ENCODE measurements at places on chromosomes 12 and 14.
A peak's percentile ranks its signal among the peaks of the same experiment; 100 is the strongest.

GRCh38 chr12:68178184-68178583 lies 18.6 kb upstream of the IFNG start:
- DNase-seq = no peak

- peak; percentile 5 for DNase-seq
Observed at GRCh38 chr14:105047283-105048016, 17.8 kb downstream of the GPR132 start.

DNA sequence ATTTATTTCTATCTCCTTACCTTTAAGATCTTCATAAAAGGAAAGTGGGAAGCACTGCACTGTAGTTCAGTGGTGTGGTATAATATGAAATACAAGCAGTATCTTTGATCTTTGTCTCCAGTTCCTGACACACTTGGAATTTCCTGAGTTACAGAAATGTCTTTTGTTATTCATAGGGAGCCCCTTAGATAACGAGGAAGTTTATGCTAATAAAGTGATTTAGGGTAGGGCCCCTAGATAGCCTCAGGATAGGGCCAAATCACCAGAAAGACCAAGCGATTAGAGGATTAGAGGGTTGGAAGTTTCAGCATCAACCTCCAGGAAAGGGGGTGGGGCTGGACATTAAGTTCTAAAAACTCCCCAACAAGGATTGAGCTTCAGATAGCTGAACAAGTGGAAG lies 29.9 kb upstream of the DDHD1 start:
- no peak for DNase-seq

- DNase-seq = no peak
Observed at GRCh38 chr14:52974406-52974805, 23.6 kb upstream of the FERMT2 start.

GRCh38 chr14:100032738-100033137 lies 32.5 kb upstream of the EVL start:
- no peak for DNase-seq

DNA sequence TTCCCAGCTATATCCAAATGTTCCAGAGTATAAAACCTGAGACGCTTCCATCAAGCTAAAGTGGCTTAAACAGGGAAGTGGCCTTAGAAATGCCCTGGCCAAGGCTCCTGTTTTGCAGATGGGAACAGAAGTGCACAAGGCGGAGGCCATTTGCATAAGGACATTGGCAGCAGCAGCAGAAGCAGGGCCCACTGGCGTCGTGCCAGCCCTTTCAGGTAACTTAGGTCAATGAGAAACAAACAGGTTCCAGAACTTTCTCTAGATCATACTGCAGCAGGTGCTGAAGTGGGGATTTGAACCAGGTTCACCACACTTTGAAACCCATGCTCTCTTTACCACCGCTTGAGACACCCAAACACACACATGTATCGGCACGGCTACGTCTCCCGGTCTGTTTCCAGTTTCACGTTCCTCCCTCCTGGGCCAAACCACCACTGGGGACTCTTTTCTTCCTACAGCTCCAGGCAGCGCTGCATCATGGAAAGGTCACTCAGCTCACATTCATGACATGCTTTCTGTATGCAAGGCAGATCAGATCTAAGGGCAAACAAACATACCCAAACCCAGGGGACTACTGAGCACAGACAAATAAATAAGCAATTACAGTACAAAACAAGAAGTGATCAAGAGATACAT lies 46.0 kb upstream of the PLEKHG6 start:
- DNase-seq = no peak

GRCh38 chr12:11651785-11652184 lies 2.3 kb downstream of the ETV6 start:
- DNase-seq = no peak

- peak; percentile 61 for DNase-seq
Observed at GRCh38 chr12:4164559-4165558, 108.7 kb upstream of the CCND2 start.

- DNase-seq = peak; percentile 86
Observed at GRCh38 chr12:13573698-13574321, 377.3 kb downstream of the EMP1 start.

DNA sequence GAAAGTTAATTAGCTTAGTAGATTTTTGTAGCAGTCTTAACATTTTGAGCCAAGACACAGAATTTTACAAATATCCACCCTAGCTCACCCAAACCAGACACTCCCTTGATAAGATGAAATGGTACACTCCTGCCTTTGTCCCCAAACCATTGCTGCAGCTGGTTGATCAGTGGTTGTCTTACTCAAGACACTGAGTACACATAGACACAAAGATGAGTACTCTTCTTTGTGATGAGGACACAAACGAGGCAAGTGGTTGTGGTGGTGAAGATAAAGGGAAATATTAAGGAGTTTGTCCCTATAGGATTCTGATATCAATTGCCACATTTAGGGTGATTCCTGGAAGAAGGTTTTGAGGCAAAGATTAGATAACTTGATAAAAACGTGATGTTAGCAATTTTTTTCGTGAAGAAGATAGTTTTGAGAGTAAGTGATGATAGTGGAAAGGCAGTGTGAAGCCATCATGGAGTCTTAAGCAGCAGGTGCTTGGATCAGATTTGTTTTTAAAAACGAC lies 21.4 kb upstream of the ATP2B1 start:
- no peak for DNase-seq

- no peak for DNase-seq
Observed at GRCh38 chr14:77470224-77470870, 12.5 kb downstream of the AHSA1 start.

- DNase-seq = no peak
Observed at GRCh38 chr14:100165831-100166440, 6.5 kb upstream of the DEGS2 start.

DNA sequence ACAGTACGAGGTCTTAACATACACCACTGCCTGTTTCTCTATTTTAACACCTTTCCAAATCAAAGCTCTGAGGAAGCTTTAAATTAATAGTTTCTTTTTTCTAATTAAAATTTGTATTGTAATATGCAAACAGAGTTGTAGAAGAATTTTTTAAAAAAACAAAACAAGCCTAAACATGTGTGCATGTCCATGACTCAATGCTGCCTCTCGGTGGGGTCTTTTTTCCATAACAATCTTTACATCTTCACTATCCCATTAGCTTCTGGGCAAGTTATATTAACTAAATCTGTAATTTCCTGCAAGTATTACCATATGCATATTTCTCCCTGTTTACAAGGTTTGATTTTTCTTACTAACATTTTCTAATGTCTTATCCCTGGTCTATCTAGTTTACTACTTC lies 143.9 kb upstream of the NAV3 start:
- DNase-seq = no peak

DNA sequence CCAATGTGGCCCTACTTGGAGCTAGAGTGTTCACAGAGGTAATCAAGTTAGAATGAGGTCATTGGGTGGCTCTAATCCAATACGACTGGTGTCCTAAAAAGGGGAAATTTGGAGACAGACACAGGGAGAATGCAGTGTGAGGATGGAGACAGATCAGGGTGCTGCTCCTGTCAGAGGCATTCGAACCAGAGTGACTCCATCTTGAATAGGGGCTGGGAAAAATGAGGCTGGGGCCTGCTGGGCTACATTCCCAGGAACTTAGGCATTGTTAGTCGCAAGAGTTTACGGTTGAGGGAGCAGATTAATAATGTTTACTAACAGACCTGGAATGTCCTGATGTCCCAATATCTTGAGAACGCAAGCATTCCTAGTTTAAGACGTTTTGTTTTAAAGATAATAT lies 20.2 kb downstream of the TNFAIP2 start:
- peak; percentile 39 for DNase-seq

- DNase-seq = peak; percentile 44
Observed at GRCh38 chr14:71202881-71203280, 295.6 kb downstream of the PCNX1 start.

GRCh38 chr14:105413544-105413886 lies 6.1 kb upstream of the MTA1 start:
- no peak for DNase-seq

DNA sequence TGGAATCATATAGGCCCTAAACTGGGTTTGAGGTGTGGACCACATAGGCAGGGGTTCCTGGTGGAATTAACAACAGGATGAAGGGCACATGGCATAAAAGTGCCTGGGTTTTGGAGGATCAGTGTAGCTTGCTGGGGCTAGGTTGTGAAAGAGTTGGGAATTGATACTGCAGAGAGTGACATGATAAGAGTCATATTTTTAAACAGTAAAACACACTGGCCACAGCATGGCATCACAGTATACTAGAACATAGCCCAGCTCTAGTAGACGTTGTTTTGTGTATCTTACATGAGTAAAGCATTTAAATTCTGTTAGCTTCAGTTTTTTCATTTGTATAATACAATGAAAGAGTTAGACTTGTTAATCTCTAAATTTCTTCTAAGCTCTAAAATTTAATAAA lies 102.0 kb downstream of the POLR3B start:
- no peak for DNase-seq

GRCh38 chr14:42626986-42627385 lies 1020.3 kb downstream of the LRFN5 start:
- DNase-seq = no peak

- DNase-seq = no peak
Observed at GRCh38 chr14:29821661-29822429, 105.8 kb downstream of the PRKD1 start.
